ENCODE measurements at places on chromosomes 16 and 17.

- DNase-seq: no peak
Measured at GRCh38 chr16:21653571-21653970, 1.2 kb upstream of the IGSF6 start.

DNA sequence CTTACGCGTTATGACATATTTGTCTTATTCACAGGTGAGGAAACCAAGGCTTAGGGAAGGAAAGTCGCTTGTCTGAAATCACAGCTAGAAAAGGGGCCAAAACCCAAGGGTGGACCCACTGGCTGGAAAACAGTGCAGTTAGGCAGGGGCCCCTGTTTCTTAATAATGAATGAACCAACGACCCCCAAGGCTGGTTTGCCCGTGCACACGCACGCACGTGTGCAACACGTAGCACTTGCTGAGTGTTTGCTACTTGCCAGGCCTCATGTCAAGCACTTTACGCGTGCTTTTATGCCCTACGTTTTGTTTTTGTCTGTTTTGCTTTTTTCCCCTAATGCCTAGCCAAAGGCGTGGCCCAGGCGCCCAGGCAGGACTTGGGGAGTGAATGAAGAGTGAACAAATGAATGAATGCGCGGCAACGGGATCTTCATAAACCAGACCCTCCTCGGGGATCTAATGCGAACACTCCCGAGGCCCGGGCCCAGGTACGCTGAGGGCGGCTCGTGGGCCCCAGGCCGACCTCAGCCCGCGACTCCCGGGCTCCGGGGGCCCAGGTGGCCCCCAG, 571 bp upstream of the USP10 start:
- DNase-seq: peak; percentile 27

GRCh38 chr17:42508426-42509165, 27.4 kb upstream of the NAGLU start:
- no peak for DNase-seq

GRCh38 chr16:51225878-51226277, 74.8 kb upstream of the SALL1 start:
- no peak for DNase-seq

DNA sequence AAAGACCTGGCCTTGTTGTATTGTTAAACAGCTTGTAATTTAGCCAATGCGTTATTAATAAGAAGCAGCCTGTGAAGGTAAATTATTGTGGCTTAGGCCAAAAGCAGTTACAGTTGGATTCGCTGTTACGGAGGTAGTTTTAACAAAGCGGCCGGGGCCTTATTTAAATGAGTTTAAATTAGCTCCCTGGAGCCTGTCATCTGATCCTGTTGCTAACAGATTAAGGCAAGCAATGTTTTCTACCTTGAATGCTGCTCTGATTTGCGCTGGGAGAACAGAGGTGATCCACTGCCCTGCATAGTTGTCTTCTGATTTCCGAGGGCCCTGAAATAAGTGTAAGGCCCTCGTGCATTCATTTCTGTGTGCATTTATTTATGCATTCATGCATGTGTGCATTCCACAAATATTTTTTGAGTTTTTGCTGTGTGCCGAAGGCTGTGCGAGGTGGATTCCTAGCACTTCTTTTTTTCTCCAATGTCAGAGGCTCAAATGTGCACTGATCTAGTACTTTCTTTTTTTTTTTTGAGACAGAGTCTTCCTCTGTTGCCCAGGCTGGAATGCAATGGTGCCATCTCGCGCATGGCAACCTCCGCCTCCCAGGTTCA, 10.9 kb downstream of the SEC14L5 start:
- no peak for DNase-seq

DNA sequence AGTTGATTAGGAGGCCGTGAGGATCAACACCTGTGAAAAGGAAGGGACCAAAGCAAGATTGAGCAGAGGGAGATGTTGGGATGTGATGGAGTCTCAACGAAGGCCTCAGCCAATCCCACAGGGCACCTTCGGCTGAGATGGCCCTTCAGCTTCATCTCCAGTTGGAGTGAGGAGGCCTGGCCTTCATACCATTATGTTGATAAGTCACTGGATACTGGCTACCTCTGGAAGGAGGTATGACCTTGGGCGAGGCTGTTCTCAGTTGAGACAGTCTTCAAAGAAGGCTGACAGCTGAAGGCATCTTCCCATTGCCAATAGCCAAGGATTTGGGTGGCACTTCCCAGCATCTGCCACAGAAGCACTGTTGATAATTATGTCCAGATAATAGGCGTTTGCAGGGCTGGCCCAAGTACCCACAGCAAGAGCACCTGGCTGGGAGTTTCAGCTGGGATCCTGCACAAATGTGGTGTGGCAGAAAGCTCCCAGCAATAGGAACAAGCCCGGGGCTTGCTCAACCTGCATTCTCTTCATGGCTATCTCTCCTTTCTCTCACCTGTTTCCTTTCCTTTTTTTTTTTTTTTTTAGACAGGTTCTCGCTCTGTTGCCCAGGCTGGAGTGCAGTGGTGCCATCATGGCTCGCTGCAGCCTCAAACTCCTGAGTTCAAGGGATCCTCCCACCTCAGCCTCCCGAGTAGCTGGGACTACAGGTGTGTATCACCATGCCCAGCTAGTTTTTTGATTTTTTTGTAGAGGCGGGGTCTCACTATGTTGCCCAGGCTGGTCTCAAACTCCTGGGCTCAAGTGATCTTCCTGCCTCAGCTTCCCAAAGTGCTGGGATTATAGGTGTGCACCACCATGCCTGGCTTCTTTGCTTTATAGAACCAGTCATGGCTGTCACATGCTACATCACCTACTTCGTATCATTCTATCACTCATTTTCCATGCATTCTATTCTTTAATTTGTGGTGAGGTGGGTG, 18.2 kb upstream of the MAP3K14 start:
- DNase-seq: no peak

- no peak for DNase-seq
Measured at GRCh38 chr17:21149621-21150020, 22.9 kb downstream of the DHRS7B start.

DNA sequence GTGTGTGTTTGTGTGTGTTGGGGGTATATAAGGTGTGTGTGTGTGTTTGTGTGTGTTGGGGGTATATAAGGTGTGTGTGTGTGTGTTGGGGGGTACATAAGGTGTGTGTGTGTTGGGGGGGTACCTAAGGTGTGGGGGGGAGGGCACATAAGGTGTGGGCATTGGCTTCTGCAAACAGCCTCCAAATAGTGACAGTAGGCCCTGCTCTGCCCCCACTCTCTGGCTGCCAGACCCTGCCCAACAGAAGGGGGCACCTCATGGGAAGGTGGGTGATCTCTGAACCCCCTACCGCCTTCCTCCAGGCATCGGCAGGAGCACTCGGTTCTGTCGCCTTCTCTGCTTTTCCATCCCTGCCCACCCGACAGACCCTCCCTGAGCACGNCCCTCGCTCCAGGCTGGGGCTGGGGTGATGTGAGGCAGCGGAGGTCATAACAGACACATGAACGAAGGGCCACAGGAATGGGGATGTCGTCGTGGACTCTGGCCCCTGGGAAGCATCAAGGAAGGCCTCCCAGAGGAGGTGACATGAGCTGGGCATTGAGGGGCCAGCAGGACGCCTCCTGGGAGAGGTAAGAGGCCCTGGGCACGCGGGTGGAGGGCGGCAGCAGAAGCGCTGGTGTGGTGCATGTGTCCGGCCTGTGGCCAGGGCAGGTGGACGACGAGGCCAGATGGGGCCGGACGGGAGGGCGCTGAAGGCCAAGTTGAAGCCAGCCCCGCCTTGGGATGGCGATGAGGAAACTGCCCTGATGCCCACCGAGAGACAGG, 136.6 kb upstream of the RPH3AL start:
- DNase-seq: peak; percentile 74

- no peak for DNase-seq
Measured at GRCh38 chr17:44159519-44160210, 10.8 kb upstream of the ASB16 start.

DNA sequence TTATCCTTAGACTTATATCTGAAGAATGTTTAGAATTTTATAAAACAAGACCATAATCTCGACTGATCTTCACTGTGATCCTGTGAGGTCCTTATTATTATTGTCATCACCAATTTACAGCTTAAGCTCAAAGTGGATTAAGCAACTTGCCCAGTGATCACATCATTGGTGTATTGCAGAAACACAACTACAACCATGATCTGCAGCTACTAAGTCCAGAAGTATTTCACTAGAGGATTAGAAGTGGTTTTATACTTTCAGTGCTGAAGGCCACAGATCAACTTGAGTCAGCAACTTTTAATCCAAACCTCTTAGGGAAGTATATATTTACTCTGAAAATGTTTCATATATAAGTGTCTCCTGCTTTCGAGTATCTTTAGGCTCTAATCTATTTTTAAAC, 624.3 kb upstream of the SOX9 start:
- DNase-seq: no peak

DNA sequence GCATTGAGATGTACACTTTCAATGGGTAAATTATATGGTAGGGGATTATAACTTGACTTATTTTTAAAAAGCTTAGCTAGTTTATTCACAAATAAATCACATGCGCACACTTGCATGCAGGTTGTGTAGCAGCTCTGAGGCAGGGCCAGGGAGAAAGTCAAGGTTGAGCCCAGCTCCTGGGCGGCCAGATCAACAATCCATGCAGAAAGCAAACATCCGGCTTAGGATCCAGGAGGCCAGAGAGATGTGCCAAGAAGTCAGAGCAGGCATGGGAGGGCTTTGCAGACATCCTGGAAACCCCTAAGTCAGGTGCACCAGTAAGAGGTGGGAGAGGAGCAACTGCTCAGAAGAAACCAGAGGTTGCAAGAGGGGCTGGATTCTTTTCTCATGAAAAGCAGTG, 186.5 kb downstream of the AXIN2 start:
- no peak for DNase-seq

GRCh38 chr17:21318439-21318838, 33.9 kb downstream of the MAP2K3 start:
- no peak for DNase-seq

DNA sequence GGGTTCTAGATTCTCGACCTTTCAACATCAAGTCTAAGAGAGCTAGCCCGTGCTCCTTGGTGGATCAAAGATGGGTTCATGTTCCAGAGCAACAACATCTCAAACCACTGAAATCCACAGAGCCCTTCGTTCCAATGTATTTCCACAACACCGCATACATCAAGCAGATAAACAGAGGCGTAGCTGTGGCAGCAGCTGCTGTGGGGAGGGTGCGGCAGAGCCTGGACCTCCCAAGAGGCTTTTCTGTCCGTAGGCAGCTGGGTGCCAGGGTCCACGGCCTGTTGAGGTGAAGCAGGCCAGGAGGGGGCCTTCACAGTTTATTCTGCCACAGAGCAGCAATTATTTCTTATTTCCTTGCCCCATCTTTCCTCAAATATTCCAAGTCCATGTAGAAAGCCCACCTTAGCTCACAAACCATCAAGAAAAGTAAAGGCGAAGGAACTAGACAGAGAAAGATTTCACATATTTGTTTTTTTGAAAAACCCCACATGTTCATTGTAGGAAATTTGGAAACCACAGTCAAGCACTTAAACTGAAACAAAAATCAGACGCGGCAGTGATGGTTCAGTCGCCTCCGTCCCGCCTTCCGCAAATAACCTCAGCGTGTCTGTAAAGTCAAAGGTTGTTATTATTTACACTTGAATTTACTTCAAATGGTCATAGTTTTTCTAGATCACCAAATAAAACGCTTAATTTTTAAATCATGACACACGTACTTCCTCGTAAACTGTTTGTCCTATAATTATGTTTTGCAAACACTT, 144.6 kb upstream of the FOXF1 start:
- DNase-seq: no peak

DNA sequence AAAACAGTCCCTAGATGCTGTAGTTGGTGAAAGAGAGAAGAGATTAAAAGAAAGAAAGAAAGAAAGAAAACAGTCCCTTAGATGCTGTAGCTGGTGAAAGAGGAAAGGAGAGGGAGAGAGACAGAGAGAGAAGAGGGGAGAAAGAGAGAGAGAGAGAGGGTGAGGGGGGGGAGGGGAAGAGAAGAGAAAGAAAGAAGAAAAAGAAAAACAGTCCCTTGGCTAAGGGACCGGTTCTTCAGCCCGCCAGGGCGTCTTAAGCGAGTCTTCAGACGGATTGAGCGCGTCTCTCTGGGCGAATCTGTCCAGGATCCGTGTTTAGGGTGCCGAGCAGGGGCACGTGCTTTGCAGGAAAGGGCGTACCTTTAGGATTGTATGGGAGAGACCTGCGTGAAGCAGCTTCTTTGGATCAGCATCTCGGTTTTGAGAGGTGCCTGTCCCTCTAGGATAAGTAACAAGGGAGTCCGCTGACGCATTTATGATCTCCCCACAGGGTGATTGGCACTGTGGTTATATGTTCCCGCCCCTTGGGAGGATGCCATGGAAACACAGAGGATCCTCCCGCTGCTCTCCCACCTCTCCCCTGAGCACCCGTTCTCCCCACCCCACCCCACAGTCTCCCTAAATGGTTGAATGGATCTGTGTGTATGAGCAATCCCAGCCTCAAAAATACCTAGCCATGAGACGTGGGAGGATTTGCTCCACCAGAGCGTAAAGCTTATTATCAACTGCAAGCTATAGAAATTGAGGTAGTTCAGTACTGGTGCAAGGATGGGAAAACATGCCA, 16.7 kb downstream of the GNGT2 start:
- DNase-seq: no peak

DNA sequence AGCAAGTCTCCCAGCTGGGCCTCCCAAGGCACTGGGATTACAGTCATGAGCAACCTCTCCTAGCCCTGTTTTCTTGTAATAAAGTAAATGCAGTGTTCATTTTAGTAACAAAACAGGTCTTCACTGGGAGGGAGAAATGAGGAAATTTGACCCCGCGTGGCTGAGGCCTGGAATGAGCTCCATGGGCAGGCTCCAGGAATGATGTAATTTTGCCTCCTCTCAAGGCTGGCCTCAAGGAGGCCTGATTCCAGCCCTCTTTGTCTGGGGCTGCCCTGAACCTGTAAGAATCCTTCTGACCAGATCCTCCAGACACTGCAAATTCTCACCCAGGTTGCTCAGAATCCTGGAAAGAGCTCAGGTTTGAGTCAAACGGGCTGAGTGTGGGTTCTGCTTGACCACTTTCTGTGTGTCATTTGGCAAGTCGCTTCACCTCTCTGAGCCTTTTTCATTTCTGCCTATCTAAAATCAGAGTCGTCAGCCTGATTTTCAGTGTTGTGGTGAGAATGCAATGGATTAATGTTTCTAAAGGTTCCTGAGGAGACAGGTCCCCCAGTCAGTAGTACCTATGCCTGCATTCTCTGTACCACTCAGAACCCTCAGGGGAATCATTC, 57.1 kb downstream of the RAB11FIP4 start:
- DNase-seq: no peak

- DNase-seq: no peak
Measured at GRCh38 chr16:77652399-77652798, 69.9 kb upstream of the NUDT7 start.

DNA sequence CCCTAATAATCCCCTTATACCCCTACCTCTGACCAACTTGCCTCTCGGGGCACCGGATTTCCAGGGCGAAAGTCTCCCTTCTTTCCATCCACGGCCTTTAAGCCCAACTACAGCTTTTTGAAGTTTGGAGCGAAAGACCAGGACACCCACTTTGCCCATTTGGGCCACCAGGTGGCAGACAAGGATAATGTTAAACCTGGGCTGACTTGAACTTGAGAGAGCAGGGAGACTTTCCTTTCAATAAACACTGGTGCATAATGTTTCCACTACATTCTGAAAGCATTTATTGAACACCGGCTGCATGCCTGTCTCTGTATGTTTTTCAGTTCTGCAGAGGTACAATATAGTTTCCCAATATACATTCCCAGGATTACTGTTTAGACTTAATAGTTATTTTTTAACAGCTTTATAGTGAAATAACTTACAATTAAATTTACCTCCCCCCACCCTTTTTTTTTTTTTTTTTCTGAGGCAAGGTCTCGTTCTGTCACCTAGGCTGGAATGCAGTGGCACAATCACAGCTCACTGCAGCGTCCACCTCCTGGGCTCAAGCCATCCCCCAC, 6.9 kb upstream of the CES3 start:
- DNase-seq: peak; percentile 87

All from activated CD8-positive, alpha-beta T cell treated with anti-CD3 and anti-CD28 coated beads, Interleukin-2, amount 10 ng/mL, durations not matched to agents 7 days and 5 days (primary cell).